Stimulated activated CD4-positive, alpha-beta T cell treated with anti-CD3 and anti-CD28 coated beads, Interleukin-2, amount 100 ng/mL, for 4 hours (primary cell): ENCODE measurements at places on chromosomes 4 and X.
A peak's percentile ranks its signal among the peaks of the same experiment; 100 is the strongest.

DNA sequence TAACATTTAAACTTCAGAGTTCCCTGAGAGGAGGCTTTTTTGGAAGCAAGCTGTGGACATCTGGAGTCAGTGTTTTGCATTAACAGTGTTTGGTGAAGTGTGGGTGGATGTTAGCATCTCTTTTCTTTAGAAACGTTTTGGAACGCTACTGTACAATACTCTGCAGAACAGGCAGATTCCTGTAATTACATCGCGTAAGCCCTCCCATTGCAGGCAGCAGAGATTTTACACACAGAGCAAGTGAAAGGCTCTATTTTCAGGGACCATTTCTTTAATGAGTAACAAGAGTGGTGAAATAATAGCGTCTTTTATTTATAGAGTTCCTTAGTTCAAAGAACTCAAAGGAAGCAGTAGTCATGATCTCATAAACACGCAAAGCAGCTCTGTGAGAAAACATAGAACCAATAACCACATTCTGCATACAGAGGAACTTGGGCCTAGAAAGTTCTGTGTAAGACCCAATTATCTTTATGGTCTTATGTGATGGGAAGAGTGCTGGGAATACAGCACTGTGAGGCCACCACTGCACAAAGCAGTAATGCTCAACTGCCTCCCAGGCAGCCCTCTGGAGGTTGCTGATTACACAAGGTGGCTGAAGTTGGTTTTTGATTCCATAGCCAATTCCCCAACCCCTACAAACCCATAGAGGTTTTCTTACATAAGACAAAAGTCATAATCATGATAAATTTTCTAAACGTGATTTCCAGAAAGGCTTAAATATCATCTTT is 298.7 kb upstream of the EPHA5 start:
- no peak for DNase-seq

DNA sequence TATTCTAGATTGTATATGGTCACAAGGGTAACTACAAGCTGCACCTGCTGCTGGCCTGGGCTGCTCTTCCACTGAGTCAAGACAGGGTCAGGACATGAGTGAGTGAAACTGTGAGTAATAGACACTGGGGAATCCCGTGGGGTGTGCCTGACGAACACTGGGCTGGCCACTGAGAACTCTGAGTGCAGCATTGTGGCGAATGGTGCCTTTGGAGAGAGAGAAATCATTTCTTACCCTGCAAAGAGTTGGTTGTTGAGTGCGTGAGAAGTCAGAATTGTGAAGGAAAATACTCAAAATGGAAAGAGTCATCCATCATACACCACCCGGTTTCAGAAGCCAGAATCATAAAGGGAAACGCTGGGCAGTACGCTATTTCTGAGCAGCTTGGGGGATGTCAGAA is 43.1 kb upstream of the LSM6 start:
- DNase-seq: no peak

DNA sequence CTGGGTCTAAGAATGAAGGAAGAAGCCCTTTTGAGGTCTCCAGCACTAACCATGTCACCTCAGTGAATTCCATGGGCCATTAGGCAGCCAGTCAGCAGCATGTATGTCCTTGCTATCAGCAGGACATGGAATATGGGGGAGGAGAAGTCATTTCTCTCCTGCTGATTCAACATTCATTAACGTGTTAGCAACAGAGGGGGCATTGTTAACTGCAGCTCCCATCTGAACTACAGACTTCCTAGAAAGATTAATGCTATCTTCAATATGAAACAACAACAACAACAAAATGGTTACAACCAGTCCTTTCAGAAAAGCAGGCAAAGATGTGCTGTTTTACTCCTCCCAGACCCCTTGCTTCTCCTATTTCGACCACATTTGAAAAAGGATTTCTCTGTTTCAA is 120.4 kb upstream of the SLC34A2 start:
- no peak for DNase-seq

GRCh38 chrX:74218895-74219294 is 85.1 kb upstream of the ZCCHC13 start:
- DNase-seq: no peak

GRCh38 chr4:7559741-7560395 is 125.1 kb upstream of the PSAPL1 start:
- DNase-seq: no peak

DNA sequence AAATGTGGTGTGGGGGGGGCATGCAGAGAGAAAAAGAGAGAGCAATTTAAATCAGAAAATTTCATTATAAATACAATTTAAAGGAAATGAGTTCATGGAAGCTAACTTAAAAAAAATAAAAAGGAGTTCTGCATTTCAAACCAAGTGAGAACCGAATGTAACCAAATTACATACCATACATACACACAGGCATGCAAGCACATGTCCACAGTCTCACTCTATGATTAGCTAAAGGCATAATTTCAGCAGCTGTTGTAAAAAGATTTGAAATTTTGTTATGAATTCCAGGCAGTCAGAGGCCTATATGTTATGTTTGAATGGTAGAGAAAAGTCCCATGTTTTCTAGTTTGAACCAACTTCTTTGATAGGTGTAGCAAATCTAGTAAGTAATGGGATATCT is 611.6 kb upstream of the ADGRL3 start:
- DNase-seq: no peak

GRCh38 chr4:52954560-52955170 is 92.5 kb downstream of the RASL11B start:
- DNase-seq: no peak

GRCh38 chrX:150450519-150451177 is 87.5 kb downstream of the MAMLD1 start:
- peak; percentile 1 for DNase-seq

GRCh38 chr4:106369456-106370060 is 980 bp upstream of the GIMD1 start:
- no peak for DNase-seq

DNA sequence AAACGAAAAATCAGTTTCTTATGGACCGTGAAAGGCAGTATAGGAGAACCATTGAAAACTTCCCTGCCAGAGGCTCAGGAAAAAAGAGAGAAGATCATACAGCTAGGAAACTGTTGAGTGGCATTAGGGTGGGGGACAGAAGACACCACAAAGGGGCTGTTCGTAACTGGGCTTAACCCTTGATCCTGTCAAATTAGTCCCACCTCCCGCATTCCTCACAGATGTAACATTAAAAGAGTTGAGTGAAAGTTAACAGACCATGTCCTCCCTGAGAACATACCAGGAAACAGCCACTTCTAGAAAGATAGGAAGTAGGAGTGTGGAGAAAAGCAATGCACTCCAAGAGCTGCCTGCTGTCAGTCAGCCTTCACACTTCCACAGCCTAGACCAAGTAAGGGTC is 8.7 kb downstream of the SHROOM4 start:
- no peak for DNase-seq

DNA sequence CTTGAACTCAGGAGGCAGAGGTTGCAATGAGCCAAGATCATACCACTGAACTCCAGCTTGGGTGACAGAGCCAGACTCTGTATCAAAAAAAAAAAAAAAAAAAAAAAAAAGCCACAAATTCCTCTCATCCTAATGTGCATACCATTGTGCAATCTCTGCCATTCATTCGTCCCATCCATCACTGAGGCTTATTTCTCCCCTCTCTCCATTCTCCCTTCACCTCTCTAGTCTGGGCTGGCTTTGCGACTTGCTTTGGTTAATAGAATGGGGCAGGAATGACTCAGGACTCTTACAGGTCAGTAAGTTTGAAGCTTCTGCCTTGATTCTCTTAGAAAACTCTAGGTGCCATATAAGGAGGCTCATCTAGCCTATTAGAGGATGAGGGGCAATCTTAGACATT is 60.3 kb upstream of the DDX3X start:
- no peak for DNase-seq

GRCh38 chr4:1462009-1462767 is 55.9 kb upstream of the NKX1-1 start:
- DNase-seq: no peak
